A549 treated with AZD2906 at 1 μM for 4 hours (cell line): ENCODE measurements at places on chromosomes 6 and 20. TPM values are rescaled to one million over a fixed set of nuclear protein-coding genes. Genes with fewer than 3 reads are reported as not detected.

The POU5F1 gene
- 10.9 to 14.9 TPM (median 11.3 TPM) in 5 replicates for total RNA-seq

The MLIP gene
- 0.09 TPM in 1 of 5 replicates, not detected in the others for total RNA-seq

The GJA1 gene
- 44.6 to 62.3 TPM (median 60.1 TPM) in 5 replicates for total RNA-seq

The KIFC1 gene
- total RNA-seq: 40.2 to 45.2 TPM (median 42.4 TPM) in 5 replicates

The PRPF6 gene
- total RNA-seq: 52.7 to 54.9 TPM (median 54.7 TPM) in 5 replicates

The TMEM242 gene
- 6.1 to 7.6 TPM (median 6.3 TPM) in 5 replicates for total RNA-seq

The PDE7B gene
- total RNA-seq: 0.51 to 0.87 TPM (median 0.66 TPM) in 5 replicates

The CST2 gene
- total RNA-seq: 0.84 to 1.6 TPM (median 1.4 TPM) in 5 replicates

The GMPR gene
- 3.9 to 6.8 TPM (median 5.6 TPM) in 5 replicates for total RNA-seq

The LST1 gene
- total RNA-seq: 0.14 to 0.41 TPM (median 0.29 TPM) in 5 replicates

The HDGFL1 gene
- total RNA-seq: not detected in 5 replicates

The PAK1IP1 gene
- total RNA-seq: 17.1 to 21.3 TPM (median 18.2 TPM) in 5 replicates

The CRIP3 gene
- total RNA-seq: 0.27 to 0.62 TPM (median 0.37 TPM) in 5 replicates
